CD4-positive, alpha-beta T cell treated with Interleukin-4 for 1 hour (primary cell): ENCODE measurements at places on chromosomes 1 and 21.

GRCh38 chr1:10195570-10195969 lies 14.8 kb upstream of the KIF1B start:
- DNase-seq, result no peak

DNA sequence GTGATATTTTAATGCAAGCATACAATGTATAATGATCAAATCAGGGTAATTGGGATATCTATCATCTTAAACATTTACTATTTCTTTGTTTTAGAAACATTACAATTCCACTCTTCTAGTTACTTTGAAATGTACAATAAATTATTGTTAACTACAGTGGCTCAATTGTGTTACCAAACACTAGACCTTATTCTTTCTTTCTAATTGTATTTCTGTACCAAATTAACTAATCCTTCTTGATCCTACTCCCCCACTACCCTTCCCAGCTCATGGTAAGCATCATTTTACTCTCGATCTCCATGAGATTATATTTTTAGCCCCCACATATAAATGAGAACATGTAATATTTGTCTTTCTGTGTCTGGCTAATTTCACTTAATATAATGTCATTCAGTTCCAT lies 95.0 kb upstream of the MROH9 start:
- no peak for DNase-seq

DNA sequence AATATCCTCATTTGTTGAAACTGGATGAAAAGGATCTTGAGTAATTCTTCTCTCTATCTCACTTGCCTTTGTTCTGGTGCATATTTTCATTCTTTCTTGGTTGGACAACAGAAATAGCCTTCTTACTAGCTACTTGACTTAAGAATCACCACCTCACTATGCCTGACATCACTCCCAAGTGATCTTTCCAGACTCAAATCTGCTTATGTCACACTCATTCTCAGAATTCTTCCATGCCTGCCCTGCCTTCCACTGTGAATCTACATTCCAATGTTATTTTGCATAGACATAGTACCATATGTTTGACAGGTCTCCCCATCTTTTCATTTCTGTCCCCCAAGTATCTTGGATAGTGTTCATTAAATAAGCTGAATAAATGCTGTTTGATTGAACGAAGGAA lies 78.5 kb upstream of the DPYD start:
- no peak for DNase-seq

DNA sequence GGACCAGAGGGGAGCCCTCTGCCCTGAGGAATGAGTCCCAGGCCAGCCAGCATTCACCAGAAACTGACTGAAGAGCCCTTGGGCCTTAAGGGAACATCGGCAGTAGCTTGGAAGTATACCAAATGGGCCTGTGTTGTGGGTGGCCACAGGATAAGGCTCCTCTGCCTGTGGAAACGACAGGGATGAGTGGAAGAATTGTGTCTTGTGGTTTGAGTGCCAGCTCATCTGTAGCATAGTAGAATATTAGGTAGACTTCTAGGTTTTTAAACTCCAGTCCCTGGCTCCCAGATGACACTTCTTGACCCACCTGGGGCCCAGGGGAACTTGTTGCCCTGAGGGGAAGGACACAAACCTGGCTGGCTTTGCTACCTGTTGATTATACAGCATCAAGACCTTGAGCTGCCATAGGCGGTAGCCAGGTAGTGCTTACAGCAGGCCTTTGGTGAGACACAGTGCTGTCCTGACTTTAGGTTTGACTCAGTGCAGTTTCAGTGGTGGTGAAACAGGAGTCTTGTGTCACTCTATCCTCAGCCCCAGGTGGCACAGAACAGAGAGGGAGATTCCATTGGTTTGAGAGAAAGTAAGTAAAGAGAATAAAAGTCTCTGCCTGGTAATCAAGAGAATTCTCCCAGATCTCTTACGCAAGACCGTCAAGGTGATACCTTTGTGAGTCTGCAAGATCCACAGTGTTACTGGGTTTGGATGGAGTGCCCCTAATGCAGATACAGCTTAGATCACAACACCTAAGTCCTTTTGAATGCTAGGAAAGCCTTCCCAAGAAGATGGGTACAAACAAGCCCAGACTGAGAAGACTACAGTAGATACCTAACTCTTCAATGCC lies 50.2 kb downstream of the RABGAP1L start:
- no peak for DNase-seq

DNA sequence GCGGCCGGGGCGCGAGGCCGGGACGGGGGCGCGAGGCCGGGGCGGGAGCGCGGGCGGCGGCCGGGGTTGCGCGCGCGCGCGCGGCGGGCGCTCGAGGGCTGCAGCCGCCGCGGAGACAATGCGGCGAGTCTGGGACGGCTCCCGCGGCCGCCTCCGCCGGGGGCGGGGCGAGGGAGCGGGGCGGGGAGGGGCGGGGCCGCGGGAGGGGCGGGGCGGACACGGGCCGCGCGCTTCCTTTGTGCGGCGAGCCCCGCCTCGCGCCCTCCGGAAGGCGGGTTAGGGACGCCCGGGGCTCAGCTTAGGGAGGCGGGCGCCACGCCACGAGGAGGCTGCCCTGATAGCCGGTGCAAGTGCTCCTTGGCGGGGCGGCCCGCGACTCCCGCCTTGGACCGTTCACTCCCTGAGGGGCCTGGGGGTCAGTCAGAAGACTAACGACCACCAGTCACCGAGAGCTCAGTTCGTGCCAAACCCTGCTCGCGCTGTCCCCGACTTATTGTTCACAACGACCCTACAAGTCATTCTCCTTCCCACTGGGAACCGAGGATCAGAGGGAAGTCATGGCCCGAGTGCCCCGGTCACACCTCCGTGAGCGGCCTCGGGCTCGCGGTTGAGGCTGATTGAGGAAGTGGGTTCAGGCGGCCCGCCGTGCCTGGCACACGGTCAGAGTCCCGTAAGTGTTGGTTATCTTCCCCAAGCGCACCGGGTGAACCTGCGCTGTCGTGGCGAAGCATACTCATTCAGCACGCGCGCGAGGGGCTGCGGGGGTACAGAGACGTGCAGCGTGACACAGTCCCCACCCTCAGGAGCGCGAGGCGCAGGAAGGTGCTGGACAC lies 29.1 kb upstream of the A3GALT2 start:
- DNase-seq, result peak; percentile 81

- no peak for DNase-seq
Observed at GRCh38 chr1:47436979-47437446, 831 bp upstream of the FOXD2 start.

DNA sequence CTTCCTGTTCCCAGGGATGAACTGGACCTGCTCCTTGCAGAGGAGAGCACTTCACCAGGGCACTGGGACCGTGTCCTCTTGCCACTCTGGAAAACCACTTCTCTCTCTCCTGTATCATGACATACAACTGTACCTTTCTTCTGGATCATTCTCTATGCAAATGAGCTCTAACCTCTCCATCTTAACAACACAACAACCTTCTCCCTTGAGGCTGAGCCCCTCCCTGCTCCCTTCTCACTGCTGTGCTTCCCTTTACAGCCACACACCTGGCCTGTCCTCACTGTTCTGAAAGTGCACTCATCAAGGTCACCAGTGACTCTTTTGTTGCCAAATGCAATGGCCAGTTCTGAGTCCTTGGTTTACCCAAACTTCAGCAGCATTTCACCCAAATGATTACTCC lies 54.5 kb upstream of the MRPS6 start:
- DNase-seq, result no peak

GRCh38 chr1:30906631-30907441 lies 1.7 kb downstream of the SDC3 start:
- no peak for DNase-seq

- no peak for DNase-seq
Observed at GRCh38 chr1:160112357-160112756, 3.2 kb upstream of the ATP1A2 start.

DNA sequence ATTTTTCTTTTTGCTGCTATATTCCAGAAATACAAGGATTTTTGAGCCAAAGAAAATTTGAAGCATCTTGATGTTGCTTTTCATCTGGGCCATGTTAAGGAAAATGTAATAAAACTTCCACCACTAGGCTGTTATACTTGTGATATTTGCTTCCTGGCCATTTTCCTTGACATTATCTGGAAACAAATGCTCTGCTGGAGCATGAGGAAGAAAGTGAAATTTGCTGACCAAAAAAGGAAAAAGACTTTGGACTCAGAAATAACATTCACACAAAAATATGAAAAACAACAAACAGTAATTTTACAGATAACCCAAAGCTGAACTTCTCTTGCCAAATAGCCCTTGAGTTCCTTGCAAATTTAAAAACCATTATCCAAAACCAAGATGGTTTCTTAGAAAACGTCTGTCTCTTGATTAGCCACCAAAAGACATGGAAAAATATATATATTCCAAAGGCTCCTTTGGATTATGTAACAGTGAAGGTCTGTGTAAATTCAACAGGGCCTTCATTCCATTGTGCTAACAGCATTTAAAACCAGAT lies 344.5 kb downstream of the LMX1A start:
- DNase-seq, result no peak

DNA sequence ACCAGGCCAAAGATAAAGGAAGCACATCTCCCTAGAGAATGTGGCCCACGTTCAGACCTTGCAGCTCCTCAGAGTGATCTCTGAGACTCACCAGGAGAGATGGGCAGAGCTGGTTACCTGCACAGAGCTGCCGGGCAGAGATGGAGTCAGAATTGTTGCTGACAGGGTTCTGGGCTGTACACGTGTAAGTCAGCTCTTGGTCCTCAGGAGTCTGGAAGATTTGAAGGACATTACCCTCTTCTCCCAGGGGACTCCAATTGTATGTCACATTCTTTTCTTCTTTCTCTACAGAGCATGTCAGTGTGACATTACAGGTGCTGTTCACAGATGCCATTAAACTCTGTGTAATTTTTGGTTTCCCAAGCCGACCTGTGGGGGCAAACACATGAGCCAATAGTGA lies 25.5 kb downstream of the CD84 start:
- no peak for DNase-seq

DNA sequence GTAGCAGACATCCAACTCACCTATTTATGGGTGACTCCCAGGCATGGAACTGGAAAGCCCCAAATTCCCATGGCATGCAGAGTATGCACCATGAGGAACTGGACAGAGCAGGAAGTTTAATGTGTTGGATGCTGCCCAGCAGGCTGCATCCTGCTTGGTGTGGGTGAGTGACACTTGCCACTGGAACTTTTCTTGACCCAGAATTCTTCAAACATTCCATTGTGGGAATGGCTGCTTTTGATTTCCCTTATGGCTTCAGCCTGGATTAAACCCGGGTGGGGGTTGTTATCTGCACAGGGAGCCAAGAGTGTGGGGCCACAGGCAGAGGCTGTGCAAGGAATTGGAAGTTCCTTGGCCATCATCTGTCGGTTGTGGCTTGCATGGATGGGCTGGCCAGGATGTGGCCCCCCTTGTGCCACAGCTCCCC lies 26.9 kb upstream of the BACE2 start:
- no peak for DNase-seq

- DNase-seq, result no peak
Observed at GRCh38 chr21:26900980-26901379, 55.8 kb upstream of the ADAMTS1 start.

DNA sequence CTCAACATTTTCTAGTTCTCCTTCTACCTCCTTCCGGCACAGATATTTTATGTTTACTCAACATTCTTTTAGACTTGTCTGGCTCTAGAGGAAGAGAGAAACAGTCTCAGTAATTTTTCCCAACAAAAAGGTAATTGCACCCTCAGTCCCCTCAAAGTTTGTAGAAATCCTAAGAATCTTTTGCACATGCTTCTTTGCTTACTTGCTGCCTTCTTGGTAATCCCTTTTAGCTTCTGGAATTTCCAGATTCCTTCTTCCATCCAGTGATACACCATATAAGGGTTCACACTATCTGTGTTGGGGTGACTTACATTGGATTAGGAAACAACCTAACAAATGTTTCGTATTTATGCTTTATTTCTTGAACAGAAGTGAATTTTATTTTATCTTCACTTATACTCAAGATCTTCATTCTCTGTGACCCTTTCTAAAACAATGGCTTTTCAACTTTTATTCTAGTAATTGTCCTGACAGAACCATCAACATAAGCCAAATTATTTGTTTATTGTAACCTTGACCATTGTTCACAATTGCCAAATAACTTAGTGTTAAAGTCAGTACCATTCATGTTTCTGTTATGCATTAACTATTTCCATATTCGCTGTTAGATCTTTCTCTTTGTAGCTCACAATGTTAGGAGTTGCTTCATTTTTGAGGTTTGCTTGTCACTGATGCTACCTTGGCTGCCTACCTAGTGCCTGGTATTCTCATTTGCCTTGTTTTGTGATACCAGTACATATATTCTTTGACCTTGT lies 238.1 kb downstream of the HMCN1 start:
- DNase-seq, result no peak

- no peak for DNase-seq
Observed at GRCh38 chr1:205812271-205812877, 624 bp downstream of the SLC41A1 start.

GRCh38 chr1:149945206-149945605 lies 8.5 kb upstream of the MTMR11 start:
- no peak for DNase-seq

- DNase-seq, result no peak
Observed at GRCh38 chr1:233289676-233290075, 5.8 kb downstream of the PCNX2 start.

DNA sequence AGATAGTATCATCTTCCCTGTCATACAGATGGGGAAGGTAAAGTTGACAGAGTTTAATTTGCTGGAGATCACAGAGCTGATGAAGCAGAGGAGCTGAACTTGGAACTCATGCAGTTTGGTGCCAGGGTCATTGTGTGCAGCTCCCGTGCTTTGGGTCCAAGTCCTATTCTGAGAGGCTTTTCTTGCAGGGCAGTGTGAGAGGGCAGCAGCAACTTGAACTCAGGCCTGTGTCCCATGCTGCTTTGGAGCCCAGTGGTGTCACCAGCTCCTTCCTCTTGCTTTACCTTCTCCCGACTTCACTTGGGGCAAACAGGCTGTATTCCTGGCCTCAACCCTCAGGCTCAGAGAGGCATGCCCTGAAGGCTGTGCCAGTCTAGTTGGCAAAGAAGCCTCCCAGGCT lies 24.7 kb downstream of the INAVA start:
- no peak for DNase-seq

GRCh38 chr1:93735722-93736121 lies 54.1 kb upstream of the BCAR3 start:
- DNase-seq, result no peak

- no peak for DNase-seq
Observed at GRCh38 chr1:88043834-88044233, 640.2 kb upstream of the PKN2 start.

DNA sequence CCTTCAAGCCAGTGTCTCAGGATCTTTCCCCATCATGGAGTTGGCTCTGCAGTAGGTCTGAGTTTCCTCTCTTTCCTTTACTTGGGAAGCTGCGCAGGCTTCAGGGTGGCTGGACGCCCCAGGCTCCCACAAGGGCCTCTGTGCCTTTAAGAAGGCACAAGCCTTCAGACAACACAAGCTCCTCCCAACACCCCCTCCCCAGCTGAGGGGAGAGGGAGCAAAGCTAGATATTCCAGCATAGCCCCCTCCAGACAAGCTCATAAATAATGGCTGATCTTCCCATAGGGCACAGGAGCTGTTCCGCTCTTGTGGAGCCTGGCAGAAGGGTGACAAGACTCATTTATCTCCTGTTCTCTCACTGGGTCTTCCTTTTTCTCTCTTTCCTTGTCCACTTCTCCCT lies 27.9 kb upstream of the ATP2B4 start:
- no peak for DNase-seq
